ENCODE measurements at places on chromosomes 12 and 14. TPM values are rescaled to one million over a fixed set of nuclear protein-coding genes. Genes with fewer than 3 reads are reported as not detected.

Gene GDF3
- not detected for total RNA-seq

Gene PPP4R4
- 2.4 TPM for total RNA-seq

Gene BIN2
- total RNA-seq = 5.6 TPM

Gene KCNC2
- total RNA-seq = 0.20 TPM

Gene PTHLH
- total RNA-seq = 4.6 TPM

Gene CLBA1
- total RNA-seq = 3.5 TPM

Gene ARHGAP9
- total RNA-seq = 5.0 TPM
